ENCODE measurements at places on chromosomes 12 and 14.

DNA sequence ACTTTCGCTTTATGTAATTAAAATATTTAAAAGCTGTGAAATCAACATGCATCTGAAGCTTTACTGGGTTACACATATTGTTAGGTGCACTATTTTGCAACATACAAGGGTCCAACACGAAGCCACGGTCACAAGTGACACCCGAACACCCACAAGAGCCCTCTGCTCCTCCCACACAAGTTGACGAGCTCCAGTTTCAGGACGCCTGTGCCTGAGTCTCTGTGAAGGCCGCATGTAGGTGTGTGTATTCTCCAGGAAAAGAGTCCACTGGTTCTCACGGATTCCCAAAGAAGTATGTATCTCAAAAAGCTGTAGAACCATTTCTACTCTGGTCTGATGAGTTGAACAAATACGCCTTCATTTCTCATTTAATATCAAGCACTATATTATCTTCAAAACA, 12.0 kb downstream of the SLC15A4 start:
- no peak for DNase-seq

GRCh38 chr12:25051656-25052195, 102.8 kb upstream of the BCAT1 start:
- DNase-seq, result no peak

- DNase-seq, result peak; percentile 45
Measured at GRCh38 chr14:50396631-50397389, at the start of gene CDKL1. CDKL1 (minus strand) TSS chr14:50396881; CDS start chr14:50395868, 1,013 bp downstream.

- no peak for DNase-seq
Measured at GRCh38 chr12:87157791-87158190, 871.4 kb downstream of the C12orf50 start.

- no peak for DNase-seq
Measured at GRCh38 chr12:68877583-68877982, 55.4 kb downstream of the CPM start.

DNA sequence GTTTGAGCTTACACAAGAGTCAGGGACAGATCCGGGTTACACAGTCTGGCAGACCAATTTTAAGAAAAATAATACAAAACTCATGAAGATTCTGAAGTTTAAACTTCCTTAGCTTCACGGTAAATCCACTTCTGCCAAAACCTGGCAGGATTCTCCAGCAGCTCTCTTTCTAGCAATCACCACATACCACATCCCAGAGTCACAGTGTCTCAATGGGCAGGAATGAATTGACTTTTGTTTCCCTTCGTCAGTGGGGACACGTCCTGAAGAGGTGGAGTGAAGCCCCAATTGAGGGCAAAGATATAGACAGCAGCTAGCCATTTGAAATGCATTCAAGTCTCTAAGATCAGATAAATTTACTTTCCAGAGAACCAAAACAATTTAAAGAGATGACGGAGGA, 117.1 kb upstream of the ARHGAP5 start:
- no peak for DNase-seq
